AG08396 (cell line): ENCODE measurements at places on chromosomes 3 and 15.

- peak; percentile 19 for DNase-seq
Observed at GRCh38 chr3:25854214-25854613, 64.3 kb downstream of the OXSM start.

DNA sequence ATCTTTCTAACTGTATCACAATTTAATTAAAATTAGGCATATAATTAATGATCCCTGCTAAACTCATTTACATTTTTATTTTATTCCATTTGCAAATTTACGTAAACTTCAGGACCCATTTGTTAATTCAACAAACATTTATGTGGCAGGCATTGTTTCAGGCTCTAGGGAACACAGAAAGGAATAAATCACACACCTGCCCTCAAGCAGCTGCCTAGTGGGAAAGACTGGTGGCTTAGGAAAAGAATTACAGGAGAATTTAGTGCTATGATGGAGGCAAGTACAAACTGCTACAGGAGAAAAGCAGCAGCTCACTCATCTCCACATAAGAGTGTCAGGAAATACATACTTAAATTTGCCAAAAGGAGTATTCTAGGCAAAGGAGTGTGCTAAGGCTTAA, 11.2 kb downstream of the CBLB start:
- no peak for DNase-seq

DNA sequence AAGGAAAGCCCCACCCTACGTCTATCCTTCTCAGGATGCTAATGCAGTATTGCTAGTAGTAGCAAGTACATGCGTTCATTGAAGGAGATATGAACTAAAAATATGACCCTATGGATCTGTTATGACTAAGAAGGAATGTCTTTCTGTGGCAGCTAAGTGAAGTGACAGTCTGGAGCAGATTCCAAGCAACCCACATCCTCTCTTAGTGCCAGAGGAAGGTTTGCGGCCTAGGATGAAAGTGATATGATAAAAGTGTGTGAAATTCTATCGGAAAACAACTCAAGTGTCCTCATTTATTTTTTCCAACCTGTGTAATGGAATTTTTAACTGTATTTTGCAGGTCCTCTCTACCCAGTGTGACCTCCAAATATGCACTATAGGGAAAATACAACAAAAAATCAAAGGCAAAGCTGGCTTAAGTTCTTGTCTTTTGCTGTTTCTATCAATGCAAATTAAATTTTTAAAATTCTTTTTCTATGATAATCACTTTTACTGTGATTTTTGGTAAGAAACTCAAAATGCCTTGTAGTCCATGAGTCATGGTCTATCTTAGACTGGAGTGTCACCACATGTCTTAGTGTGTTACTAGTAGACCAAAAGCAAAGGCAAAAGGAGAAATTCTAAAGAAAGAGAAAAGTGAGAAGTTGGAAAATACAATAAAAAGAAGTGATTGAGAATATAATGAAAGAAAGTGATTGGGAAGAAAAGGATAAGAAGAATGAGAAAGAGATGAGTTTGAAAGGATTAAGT, 161.2 kb upstream of the TMCO5A start:
- peak; percentile 31 for DNase-seq

DNA sequence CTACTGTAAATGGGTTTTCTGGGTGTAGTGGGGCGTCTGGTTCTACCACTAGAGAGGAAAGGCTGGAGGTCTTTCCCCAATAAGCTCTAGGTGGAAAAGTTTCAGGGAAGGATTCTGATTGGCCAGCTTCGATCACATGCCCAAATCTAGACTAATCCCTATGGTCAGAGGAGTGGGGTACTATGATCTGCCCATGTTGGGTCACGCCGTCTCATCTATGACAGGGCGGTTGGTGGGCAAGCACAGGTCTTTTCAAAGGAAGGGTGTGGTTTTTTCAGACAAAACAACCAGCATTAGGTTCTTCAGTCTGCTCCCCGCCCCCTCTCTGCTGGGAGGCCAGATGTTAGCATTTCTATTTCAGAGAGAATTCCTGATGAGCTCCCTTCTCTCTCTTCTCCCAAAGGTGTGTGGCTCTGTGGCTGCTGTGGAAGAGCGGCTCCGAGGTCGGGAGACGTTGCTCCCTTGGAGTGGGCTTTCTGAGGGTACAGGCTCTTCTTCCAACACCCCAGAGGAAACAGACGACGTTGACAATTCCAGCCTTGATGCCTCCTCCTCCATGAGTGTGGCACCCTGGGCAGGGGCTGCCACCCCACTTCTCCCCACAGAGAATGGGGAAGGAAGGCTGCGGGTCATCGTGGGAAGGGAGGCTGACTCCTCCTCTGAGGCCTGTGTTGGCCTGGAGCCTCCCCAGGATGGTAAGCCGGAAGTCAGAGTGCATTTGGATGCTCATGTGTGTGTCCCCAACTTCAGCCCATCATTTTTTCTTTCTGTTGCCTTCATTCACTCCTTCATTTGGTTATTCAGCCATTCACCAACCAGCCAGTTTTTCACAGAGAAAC, 9.7 kb upstream of the TATDN2 start:
- no peak for DNase-seq

DNA sequence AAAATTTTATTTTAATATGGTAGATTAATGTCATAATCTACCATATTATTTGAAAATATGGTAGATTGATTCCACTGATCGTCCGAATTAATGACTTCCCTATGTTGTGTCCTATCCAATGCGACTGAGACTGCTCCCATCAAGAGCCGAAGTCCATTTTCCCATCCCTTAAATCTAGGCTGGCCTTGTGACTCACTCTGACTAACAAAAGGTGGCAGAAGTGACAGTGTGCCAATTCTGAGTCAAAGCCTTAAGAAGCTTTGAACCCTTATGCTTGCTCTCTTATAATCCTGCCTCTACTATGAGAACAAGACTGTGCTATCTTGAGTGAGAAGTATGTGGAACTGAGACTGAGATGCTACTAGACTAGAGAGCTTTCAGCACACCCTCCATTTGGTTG, 387.2 kb downstream of the ROBO1 start:
- DNase-seq = no peak

DNA sequence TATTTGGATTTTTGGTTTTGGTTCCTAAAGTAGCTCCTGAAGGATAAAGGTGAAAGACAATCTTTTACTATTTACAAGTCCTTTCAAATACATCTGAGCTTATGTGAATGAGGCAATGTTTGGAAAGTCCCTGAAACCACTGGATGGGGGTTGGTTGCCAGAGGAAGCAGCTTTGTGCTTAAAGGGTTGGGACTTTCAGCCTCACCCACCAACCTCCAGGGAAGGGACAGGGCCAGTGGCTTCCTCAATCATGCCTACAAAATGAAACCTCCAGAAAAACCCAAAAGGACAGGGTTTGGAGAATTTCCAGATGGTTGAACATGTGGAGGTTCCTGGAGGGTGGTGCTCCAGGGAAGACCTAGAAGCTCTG, 20.9 kb upstream of the ABHD17C start:
- no peak for DNase-seq

DNA sequence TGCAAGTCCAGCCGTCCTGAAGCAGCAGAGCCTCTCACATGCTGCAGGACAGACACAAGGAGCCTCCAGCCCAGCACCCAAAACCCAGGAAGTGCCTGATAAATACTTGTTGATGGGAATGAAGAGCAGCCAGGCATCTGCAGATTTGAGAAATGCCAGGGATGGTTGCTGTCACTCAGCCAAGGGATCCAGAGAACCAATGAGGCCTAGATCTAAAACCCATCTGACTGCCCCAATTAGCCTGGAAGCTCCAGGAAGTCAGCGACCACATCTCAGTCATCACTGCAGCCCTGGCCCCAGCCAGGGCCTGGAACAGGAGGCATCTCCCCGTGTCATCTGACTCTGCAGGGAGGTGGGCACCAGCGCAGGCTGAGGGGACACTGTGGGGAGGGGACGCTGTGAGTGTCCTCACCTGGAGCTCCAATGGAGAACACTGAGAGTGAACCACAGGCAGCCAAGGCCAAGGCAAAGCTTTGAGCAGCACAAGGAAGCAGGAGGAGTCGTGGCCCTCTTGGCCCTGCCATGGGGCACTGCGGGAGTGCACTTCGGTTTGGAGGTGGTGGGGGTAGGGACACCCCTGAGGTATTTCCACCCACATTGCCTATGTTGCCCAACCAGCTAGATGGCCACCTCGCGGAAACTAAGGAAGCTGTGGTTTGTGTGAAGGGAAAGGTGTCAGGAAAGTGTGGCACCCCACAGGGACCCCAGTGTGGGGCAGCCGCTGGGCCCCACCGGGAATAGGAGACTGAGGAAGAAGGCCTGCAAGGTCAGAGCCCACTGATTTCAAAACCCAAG, 229.5 kb downstream of the VPS13C start:
- no peak for DNase-seq

- DNase-seq = no peak
Observed at GRCh38 chr3:119408243-119408950, 55.0 kb downstream of the TMEM39A start.

GRCh38 chr3:127834771-127835170, 12.5 kb upstream of the MGLL start:
- DNase-seq = no peak

DNA sequence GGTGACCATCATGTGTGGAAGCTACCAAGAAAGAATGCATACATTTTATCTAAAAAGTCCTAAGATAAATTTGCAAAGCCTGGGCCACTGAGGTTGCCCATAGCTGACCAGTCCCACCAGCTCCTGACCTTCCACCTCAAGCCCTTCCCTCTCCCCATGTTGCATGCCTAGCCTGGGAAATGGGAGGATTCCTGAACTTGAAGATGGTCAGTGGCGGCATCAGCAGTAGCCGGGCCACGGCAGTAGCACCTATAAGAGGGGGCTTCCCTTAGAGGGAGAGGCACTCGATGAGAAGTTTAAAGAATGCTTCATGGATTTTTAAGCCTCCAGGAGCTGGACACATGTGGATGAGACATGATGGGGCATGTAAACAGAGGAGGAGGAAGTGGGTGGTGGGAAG, 172.1 kb downstream of the KLF13 start:
- no peak for DNase-seq

DNA sequence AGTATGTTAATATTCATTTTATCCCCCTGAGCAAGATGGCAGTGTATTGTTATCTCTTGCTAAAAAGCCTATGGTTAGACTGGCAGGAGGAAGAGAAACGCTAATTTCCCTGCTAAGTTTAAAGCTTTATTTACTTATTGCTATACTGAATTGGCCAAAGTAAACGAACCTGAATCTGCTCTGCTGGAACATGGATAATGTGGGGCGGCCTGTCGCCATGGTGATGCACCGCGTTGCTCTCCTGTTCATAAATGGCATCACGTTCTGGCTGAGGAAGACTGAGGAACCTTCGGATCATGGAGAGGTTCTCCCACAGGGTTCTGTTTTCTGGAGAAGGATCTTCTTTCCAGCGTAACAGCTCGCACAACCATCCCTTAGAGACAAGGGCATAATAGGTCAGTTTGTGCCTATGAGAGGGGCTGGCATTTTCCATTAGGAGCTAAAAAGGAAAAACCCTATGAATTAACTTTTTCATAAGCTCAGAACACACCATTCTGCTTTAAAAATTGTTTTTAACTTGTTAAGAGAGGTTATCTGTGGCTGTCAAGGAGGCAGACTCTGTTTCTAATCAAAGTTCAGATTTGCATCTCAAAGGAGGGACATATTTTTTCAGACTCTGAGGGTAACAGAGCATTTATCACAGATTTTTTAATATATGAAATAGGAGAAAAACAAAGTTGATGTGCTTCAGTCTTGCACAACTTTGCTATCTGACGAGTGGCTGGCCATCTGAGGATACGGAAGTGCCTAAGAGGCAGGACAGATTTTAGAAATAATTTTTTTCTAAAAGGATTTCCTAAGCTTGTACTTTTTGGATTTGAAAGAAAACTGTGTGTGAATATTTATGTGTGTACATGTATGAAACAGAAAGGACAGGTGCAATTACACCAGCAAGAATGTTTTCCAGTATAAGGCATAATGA, 73.1 kb downstream of the SATB1 start:
- no peak for DNase-seq

- no peak for DNase-seq
Observed at GRCh38 chr15:100565591-100565990, 36.4 kb downstream of the LINS1 start.

GRCh38 chr15:82647835-82648256, 683 bp upstream of the CPEB1 start:
- DNase-seq = no peak

GRCh38 chr3:118968111-118968510, 66.5 kb downstream of the IGSF11 start:
- DNase-seq = no peak

DNA sequence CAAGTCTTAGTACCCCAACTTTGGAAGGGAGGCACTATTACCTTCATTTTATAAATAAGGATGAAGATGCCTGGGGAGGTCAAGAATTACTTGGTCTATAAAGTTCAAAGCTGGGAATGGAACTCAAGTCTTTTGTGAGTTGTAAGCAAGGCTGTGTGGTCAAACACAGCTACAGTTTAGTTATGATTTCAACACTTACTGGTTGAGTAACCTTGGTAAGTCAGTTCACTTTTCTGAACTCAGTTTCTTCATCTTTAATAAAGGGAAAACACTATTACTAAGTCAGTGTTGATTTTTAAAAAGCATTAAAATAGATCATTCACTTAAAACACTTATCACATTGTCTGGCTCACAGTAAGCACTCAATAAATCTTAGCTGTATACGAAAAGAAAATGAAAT, 200.4 kb upstream of the ADAMTS9 start:
- DNase-seq = no peak

GRCh38 chr15:88250826-88251225, 5.7 kb downstream of the NTRK3 start:
- no peak for DNase-seq

- DNase-seq = no peak
Observed at GRCh38 chr3:149181182-149181581, 40.4 kb downstream of the CP start.

DNA sequence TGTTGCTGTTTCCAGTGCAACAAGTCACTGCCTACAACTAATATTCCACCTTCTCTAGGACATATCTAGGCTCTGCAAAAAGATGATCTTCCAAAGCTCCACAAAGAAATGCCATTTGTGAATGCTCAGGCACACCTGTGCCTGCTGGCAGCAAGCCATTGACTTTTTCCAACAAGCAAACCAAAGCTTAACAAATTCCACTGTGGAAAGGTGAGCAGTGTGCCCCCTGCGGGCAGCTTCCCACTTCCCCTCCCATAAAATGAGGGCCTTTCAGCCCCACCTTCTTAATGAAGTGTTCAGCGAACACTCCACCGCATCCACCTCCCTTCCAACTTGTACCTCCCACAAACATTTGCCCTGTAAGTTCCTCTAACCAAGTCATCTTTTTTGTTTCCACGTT, 157.5 kb upstream of the SLC24A5 start:
- DNase-seq = no peak

GRCh38 chr3:178492491-178492890, 43.7 kb upstream of the KCNMB2 start:
- no peak for DNase-seq

- no peak for DNase-seq
Observed at GRCh38 chr15:100330629-100331215, 11.1 kb downstream of the ADAMTS17 start.

DNA sequence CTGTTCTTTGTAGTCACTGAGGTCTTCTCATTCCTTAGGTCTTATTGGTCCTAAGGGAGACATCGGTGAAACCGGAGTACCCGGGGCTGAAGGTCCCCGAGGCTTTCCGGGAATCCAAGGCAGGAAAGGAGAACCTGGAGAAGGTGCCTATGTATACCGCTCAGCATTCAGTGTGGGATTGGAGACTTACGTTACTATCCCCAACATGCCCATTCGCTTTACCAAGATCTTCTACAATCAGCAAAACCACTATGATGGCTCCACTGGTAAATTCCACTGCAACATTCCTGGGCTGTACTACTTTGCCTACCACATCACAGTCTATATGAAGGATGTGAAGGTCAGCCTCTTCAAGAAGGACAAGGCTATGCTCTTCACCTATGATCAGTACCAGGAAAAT, 11.6 kb downstream of the ADIPOQ start:
- no peak for DNase-seq

GRCh38 chr3:9669720-9670432, 20.6 kb downstream of the MTMR14 start:
- peak; percentile 20 for DNase-seq
